Stimulated activated naive CD8-positive, alpha-beta T cell treated with anti-CD3 and anti-CD28 coated beads, Interleukin-15, amount 100 ng/mL, for 72 hours (primary cell): ENCODE measurements at places on chromosomes 5 and 9.

GRCh38 chr5:180847026-180847425 lies 14.1 kb downstream of the ZFP62 start:
- DNase-seq: no peak

DNA sequence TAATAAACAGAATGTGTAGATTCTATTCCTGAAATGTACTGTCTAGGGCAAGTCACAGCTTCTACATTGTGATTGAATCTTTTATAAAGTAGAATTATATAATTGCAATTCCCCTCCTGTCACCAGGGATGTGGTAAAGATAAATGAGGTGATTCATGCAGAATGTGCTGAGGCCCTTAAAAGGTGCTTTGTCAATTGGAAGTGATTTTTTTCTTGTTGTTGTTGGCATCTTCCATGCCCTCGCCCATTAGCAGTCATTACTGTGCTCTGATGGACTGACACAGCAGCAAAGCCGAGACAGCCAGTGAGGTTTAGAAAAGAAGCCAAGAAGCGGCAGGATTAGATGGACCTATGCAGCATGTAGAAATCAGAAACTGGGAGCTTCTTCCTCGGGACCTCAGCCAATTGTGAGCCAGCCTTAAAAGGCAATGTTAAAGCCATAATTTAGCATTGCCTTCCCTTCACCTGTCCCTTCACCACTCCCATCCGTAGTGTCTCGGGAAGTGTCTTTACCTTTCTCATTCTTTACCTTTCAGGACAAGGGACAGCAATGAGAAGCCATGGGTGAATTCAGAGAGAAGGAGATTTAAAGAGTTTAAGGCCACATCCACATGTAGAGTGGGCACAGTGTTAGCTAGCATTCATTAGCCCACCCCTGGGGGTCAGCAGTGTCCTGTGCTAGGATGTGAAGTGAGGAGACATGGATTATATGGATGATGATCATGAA lies 257.8 kb downstream of the PLK2 start:
- no peak for DNase-seq

- no peak for DNase-seq
Measured at GRCh38 chr5:151171529-151171928, 13.9 kb upstream of the ANXA6 start.

DNA sequence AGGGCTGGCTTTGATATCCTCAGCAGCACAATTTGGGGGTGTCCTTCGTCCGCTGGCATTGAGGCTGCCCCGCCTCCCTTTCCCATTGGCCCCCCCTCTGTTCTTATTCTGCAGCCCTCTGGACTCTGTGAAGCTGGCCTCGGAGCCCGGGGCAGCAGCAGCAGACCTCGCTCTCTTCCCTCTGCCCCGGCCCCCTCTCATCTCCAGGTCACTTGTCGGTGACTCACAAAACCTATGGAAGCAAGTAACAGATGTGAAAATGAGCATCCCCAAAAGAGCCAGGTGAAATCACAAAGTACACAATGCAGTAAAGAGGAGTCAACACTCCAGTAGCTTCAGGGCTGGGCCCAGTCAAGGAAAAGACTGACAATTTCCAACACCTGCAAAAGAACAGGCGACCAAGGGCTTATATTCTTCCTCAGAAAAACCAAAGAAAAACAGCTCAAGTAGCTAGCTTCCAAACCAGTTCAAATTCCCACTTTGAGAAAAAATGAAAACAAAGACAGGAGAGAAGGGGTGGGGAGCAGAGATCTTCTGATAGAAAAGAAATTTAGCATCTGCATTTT lies 97.5 kb downstream of the ZNF608 start:
- no peak for DNase-seq

- no peak for DNase-seq
Measured at GRCh38 chr5:103247118-103247517, 11.4 kb upstream of the MACIR start.

GRCh38 chr5:57258052-57258451 lies 84.2 kb downstream of the GPBP1 start:
- no peak for DNase-seq

GRCh38 chr5:34914671-34915138 lies 599 bp downstream of the RAD1 start:
- peak; percentile 19 for DNase-seq

GRCh38 chr5:144487207-144487606 lies 316.5 kb downstream of the KCTD16 start:
- DNase-seq: no peak

DNA sequence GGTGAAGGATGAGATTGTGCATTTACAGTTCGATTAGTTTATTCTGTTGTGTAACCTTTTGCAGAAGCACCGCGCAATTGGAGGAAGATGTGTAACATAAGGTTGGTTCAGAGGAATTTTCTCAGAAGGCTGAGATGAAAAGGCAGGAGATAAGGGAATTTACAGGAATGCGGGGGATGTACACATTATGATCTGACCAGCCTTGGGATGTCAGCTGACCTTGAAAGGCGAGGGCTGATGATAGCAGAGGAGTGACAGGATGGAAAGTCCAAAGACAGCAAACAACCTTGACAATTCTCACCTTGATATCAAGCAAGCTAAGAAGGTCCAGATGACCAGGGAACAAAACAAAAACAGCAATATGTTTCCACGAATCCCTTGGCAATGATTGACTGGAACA lies 88.8 kb downstream of the OTULIN start:
- DNase-seq: no peak

GRCh38 chr5:145245354-145245753 lies 589.8 kb downstream of the PRELID2 start:
- no peak for DNase-seq
